ENCODE measurements at places on chromosomes 5 and 9. TPM values are rescaled to one million over a fixed set of nuclear protein-coding genes. Genes with fewer than 3 reads are reported as not detected.

- no peak for DNase-seq
Observed at GRCh38 chr5:122494109-122494508, 182.1 kb downstream of the SNCAIP start.

DNA sequence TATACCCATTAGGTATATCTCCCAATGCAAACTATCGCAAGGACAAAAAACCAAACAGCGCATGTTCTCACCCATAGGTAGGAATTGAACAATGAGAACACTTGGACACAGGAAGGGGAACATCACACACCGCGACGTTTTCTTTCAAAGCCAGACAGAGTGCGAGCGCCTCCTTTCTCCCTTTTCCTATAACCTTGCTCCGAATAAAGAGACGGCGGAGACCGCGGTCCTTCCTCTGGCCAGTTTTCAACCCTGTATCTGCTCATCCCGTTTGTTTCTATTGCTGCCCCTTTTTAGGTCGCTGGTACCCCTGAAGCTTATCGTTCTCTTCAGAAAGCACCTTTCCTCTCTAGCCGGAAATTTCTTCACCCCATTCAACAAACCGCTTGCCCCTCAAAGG, 1.3 kb downstream of the LVRN start:
- DNase-seq, result no peak

DNA sequence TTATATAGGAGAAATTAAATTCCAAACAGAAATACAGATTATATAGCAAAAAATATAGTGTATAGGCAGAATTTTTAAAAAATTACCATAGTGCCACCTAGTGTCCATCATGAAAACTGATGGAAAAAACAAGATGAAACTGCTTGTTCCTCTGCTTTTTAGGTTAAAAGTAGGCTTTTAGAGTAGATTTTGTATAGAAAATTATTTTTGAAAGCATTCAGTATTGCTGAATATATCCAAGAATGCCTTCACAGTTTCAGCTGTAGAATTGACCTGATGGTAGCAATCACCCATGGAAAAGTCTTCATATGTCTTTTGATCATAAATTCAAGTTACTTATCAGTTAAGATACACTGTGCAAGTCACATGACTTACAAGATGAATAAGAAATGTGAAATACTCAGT, 19.7 kb downstream of the RIOK2 start:
- DNase-seq, result peak; percentile 10

Gene CIZ1
- 58.5 TPM for total RNA-seq

Gene NR4A3
- total RNA-seq, result 0.26 TPM

Gene SMC5
- total RNA-seq, result 26.0 TPM

Data from myocyte (in vitro differentiated cells).